NCI-H1105 treated with DMSO at 0.1 percent for 48 hours (cell line): ENCODE measurements at places on chromosomes 16 and 17.

DNA sequence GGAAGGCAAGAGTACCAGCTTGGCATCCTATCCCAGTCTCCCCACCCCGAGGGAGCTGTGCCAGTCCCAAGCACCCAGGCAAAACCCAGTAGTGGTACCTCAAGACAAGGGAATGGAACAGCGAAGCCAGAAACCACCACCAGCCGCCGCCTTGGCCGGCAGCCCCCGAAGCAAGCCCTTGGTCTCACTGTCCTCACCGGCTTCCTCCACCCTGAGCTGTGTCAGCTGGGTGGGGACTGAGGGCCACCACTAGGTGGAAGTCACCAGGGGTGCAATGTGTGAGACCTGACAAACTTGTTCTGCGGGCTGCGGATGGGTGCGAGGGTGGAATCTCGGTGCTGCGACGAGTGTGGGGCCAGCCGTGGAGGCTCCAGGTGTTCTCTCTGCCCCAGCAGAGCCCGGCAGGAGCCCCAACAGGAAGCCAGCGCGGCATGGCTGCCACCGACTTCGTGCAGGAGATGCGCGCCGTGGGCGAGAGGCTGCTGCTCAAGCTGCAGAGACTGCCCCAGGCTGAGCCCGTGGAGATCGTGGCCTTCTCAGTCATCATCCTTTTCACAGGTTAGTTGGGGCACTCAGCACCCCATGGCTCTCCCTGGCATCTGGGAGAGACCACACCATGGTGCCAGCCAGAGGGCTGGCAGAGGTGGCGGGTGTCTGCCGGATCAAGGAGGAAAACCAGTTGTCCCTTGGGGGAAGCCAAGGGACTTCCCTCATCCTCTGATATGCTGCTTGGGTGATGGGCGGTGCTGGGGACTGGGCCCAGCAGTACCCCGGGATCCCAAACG, 6.7 kb downstream of the SMIM5 start:
- DNase-seq = no peak

DNA sequence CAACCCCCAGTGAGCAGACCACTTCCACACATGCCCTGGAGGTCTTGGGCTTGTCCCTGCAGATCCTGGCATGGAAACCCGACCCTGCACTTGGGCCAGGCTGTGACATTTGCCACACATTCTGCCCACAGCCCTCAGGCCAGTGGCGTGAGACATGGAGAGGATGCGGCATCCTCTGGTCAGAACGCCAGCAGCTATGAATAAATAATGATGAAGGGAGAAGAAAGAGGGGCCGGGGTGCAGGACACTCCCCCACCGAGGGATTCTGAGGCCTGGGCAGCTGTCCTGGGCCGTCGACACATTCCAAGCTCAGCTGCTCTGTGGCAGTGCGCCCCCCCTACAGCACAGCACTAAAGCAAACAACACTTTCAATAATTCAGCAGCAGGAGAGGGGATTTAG, 148.8 kb downstream of the ENGASE start:
- no peak for DNase-seq

DNA sequence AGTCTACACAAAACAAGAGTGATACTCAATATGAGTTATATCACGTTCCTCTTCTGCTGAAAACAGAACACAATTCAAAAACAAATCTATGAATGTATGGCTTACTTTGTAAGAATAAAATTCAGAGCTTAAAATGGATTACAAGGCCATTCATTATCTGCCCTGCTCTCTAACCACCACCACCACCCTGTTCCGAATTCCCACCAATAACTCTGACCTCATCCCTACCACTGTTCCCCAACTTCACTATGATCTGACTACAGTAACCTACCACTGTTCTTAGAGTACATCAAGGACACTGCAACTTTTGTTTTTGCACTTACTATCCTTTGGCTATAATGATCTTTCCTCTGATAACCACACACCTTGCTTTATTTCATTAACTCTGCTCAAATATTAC, 21.3 kb downstream of the FBXL20 start:
- no peak for DNase-seq

- no peak for DNase-seq
These were observed 153.4 kb upstream of the SDK2 start for GRCh38 chr17:73797594-73798110.

DNA sequence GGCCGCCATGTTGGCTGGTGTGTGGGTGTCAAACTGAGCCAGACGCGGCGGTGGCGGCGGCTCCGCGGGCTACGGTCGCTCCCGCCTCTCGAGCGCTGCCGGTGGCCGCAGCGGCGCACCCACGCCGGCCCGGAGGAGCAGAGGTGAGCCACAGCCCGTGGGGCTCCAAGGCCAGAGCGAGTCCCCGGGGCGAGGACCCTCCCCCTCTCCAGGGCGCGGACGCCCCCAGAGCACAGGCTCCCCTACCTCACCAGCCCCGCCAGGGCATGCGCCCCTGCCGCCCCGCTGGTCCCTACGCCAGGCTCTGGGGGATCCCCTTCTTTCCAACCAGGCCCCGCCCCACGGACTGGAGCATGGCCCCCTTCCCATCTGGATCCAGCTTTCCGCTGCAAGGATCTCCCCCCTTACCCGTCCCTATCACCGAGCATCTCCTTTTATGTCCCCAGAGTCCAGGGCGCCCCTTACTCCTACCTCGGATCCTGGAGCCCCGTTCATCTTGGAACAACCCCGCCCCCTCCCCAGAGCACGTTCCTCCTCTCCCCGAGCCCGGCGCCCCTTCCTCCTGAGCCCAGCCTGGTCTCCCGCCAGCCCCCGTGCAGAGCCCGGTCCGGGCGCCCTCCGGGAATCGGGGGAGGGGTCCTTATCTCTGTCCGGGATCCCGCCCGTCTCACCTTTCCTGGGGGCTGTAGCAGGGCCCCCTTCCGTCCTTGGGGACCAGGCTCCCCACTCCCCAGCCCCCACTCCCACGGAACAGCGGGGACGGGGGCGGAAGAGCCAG, 412 bp downstream of the EPN2 start:
- DNase-seq = peak; percentile 50

GRCh38 chr17:78708510-78708973, 73.5 kb downstream of the CYTH1 start:
- DNase-seq = peak; percentile 67

- no peak for DNase-seq
These were observed 31.0 kb upstream of the SMPD3 start for GRCh38 chr16:68479271-68479670.

DNA sequence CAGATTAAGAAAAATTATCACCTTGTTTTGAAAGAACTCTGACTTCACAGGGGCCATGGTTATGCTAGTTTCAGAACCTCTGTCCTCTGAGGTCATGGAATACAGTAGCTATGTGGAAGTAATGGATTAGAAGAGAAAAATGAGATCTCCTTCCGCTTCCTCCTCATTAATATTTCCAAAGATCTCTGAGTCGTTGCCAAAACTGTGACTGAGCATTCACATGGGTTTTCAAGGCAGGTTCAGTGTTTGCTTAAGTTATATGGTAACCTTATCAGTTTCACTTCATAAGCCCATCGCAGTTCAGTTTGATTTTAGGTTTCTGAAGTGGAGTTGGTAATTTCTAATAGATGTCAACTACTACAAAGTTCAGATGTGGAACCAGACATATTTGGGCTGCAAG, 321.2 kb upstream of the SOX9 start:
- DNase-seq = no peak

GRCh38 chr17:40461732-40462342, 18.6 kb downstream of the IGFBP4 start:
- DNase-seq = no peak

- DNase-seq = no peak
These were observed 35.8 kb downstream of the TANC2 start for GRCh38 chr17:63001689-63002394.

GRCh38 chr17:79795795-79796443, 958 bp downstream of the CBX8 start:
- DNase-seq = no peak

DNA sequence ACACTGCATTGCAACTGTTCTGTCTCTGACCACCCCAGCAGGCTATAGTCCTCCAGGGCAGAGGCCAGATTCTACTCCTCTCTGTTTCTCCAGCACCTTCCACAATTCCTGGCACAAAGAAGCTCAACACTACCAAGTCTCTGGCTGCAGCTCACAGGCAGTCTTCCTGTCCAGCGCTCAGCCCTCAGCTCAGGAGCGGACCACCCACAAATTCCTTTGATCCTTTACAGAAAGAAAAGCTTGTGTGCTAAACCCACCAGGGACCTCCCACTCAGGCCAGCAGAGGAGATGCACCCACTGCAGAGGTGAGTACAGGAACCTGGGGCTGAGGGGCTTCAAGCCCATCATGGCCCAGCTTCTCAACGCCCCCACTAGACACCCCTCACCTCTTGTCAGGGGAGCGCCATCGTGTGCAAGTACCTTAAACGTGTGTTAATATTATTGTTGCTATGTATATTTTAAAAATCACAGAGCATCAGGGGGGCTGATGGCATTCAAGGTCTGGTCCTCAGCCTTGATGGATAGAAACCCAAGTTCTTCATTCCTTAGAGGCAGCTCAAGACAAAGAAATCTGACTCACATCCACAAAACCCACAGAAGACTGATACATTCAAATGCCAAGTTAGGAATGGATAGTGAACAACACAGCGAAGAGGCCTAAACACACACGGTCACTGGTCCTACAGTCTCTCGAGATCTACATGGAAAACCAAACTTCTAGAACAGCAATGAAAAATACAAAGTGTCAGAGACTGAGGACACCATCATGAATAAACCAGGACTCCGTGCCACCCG, 8.4 kb downstream of the HSDL1 start:
- DNase-seq = no peak

GRCh38 chr16:57387598-57388354, 15.5 kb downstream of the CX3CL1 start:
- no peak for DNase-seq

GRCh38 chr16:89793955-89794354, 22.5 kb downstream of the FANCA start:
- DNase-seq = no peak

DNA sequence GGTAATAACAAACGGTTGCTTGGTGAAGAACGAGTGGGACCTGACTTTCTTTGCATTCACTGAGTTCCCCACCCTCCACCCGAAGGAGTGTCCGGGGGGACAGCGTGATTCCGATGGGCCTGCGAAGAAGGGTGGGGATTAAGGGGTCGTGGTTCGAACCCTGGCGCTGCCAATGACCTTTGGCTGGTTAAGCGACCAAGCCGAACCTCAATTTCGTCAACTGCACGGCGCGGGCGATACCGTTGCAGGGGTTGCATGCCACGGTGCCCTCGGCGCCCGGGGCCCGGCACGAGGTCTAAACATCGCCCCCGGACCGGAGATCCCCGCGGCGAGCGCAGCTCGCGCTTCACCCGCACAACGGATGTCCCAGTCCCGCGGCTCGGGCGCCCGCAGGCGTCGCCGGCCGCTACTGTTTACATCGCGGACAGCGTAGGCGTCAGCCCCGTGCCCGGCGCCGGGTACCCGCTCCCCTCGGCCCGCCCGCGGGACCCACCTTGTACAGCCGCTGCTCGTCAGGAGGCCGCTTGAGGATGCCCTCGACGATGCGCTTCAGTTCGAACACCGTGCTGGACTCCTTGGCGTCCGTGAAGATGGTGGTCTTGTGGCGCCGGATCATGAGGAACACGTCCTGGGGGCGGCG, 460 bp downstream of the ELOB start:
- no peak for DNase-seq

DNA sequence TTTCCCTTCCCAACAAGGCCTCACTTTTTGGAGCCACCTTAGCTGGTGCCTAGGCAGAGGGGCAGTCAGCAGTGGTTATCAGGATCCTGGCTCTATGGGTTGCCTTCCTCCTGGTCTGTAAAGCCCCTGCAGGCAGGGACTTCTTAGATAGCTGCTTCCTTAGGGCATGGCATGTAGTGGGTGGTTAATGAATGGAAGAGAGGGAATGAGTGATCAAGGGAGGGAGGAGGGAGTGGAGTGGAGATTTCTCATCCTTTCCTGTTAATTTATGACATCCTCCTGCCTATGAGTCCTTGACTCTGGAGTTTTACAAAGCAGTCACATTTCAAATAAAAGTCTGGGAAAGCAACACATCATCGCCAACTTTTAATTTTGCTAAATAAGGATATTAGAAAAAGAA, 40.7 kb downstream of the SNX20 start:
- no peak for DNase-seq

DNA sequence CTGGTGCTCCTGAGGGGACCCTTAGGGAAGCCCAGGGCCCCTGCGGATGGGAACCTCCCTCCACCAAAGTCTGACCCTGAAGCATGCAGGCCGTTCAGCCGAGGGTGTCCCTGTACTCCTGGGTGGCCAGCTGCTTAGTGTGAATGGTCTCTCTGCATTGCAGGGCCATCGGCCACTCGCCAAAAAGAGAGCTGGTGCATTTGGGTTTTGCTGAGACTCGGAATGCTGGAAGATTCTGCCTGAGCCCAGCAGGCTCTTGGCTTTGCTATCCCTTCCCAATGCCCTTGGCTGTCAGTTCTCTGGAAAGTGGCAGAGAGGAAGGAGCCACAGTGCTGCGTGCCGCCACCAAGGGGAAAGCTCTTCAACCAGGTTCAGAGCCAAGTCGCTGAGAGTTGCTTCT, 2.8 kb downstream of the MEOX1 start:
- no peak for DNase-seq

GRCh38 chr17:57243171-57243622, 13.1 kb upstream of the MSI2 start:
- peak; percentile 66 for DNase-seq

GRCh38 chr17:66952031-66952524, 12.4 kb upstream of the CACNG4 start:
- no peak for DNase-seq

GRCh38 chr17:47641202-47641601, 8.5 kb upstream of the KPNB1 start:
- DNase-seq = no peak

GRCh38 chr17:43530288-43531081, 15.7 kb downstream of the ETV4 start:
- DNase-seq = peak; percentile 91

DNA sequence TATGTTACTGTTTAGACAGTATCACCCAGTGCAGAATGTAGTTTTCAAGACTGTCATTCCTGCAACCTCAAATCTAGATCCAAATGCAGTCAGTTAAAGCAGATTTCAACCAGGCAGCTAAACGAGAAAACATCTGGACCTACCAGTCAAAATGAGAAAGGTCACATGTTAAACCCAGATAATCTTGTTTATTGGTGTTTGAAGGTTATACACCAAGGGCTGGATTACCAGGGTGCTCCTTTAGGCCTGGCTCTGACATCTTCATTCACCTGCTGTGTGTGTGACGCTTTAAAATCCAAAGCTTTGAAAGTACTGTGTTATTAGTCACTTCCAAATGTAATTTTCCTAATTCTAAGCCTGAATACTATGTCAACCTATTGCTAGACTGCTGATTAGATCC, 54.9 kb downstream of the IKZF3 start:
- no peak for DNase-seq

DNA sequence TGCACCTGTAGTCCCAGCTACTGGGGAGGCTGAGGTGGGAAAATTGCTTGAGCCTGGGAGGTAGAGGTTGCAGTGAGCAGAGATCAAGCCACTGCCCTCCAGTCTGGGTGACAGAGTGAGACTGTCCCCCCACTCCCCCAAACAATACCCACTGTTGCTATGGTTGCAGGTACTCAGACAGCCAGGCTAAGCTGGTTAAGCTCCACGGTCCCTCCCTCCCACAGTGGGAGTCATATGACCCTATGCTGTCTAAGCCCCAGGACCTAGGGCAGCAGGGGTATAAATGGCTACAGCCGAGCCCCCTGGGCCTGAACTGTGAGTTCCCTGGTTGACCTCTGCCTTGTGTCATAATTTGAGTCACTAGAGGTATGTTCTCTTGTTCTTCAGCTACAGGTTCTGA, 15.9 kb upstream of the RPRML start:
- no peak for DNase-seq

- no peak for DNase-seq
These were observed 5.8 kb downstream of the CBLN1 start for GRCh38 chr16:49275870-49276269.

GRCh38 chr17:4498461-4499397, at the start of gene SPNS2:
Gene SPNS2, plus strand, starts transcription at chr17:4498881. Its CDS starts 167 bp downstream, at chr17:4499048.
- peak; percentile 60 for DNase-seq
